ENCODE measurements at places on chromosomes 13 and 19.

DNA sequence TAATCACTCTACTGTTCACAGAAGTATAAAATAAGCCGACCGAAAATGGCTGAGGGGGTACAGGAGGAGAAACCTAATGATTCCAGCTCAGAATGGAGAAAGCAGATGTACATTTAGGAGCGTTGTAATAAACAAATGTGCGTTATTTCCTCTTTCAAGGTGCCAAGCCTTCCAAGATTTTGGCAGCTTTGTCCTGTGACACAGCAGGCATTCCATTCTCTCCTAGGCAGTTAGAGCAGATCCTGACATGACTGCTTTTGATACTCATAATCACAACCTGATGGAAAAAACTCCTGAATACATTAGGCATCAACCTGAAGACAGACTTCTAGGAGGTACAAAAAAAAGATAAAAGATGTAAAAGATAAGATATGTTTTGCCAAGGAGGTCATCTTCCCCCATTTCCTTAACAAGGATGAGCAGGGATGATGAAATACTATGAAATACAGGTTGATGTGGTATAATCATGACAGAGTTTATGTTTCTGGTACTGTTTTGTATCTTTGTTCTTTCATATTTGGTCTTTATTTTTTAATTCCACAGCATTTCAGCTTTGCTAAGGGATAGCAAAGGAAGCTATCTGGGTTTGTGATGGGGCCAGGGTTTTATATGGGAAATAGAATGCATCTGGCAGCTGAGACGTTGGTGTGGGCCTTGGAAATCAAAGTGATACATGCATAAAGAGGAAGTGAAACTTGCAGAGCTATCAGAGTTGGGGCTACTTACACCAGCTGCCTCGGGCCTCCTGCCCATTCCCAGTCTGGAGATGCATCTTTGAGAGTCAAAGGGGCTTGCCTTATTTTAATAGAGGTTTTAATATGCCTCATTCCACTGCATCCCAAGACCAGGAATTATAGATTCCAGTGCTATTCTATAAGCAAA, 222.5 kb downstream of the OXGR1 start:
- no peak for DNase-seq

GRCh38 chr13:73933795-73934194, 200.4 kb downstream of the KLF12 start:
- no peak for DNase-seq

DNA sequence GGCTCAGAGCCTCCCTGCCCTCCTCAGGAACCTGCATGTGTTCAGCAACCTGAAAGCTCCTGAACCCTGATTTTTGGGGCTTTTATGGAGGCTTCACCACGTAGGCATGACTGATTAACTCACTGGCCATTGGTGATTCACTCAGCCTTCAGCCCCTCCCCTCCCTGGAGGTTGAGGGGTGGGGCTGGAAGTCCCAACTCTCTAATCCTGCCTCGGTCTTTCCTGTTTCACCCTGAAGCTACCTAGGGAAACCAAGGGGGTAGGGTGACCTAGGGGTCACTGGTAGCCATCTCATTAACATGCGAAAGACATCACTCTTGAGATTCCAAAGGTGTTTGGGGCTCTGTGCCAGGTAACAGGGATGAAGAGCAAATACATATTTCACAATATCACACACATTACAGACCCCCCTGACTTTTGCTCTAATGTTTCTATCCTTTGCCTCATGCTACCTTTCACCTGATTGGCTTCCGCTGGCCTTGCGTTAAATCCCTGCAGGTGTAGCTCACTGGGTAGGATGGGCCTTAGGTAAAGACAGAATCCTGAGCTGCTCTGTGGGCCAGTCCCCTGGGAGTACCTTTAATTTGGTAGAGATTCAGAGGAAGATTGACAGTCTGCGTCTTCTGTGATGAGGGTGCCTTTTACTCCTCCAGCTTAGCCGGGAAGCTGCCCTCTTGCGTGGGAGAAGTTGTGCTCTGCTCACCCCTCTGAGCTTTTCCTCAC, 260.6 kb downstream of the ATP8A2 start:
- DNase-seq: no peak

DNA sequence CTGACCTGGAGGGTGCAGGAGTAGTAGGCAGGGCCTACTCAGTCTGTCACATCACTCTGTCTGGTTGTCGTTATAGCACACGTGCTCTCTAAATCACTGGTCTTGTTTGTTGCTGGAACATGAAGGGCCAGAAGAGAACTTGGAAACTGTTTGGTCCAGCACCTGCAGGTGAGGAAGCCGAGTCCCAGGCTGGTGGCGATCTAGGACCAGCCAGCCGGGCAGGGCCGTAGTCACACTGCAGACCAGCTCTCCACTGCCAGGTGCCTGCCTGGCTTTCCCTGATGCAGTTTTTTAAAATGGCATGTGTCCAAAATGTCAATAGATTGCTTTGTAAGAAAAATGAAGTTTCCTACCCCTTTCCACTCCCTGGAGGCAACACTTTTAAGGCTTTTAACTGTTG, 53.7 kb downstream of the GGACT start:
- DNase-seq: no peak

- no peak for DNase-seq
These were observed 11.4 kb downstream of the NFIX start for GRCh38 chr19:13006431-13007281.

- DNase-seq: no peak
These were observed 11.6 kb upstream of the CLDN10 start for GRCh38 chr13:95540888-95541287.

DNA sequence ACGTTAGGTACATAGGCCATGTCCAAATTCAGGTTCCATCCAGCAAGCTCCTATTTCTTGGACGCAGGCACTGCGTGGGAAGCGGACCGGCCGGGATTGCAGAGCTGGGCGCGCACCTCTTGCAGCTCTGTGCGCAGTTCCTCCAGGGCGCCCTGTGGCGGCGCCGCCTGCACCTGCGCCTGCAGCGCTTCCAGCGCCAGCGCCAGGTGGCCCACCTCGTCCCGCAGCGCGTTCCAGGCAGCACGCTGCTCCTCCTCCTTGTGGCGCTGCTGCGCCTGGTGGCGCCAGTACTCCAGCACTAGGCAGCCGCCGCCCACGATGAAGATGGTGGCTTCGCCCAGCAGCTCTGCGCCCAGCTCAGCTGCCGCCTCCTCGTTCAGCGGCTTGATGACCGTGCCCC, 31.1 kb downstream of the OPA3 start:
- no peak for DNase-seq

- DNase-seq: no peak
These were observed 236.1 kb downstream of the TEX29 start for GRCh38 chr13:111556496-111556895.

DNA sequence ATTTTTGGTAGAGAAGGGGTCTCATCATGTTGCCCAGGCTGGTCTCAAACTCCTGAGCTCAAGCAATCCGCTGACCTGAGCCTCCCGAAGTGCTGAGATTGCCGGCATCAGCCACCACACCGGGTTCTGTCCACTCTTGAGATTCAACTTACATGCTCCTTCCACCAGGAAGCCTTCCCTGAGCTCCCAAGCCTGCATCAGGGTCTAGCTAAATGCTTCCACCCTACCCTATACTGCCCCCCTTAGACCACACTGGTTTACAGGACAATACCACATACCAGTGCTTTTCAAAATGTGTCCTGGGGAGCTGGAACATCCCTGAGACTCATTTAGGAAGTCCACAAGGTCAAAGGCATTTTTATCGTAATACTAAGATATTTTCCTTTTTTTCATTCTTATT, 15.1 kb upstream of the CACNG8 start:
- no peak for DNase-seq

DNA sequence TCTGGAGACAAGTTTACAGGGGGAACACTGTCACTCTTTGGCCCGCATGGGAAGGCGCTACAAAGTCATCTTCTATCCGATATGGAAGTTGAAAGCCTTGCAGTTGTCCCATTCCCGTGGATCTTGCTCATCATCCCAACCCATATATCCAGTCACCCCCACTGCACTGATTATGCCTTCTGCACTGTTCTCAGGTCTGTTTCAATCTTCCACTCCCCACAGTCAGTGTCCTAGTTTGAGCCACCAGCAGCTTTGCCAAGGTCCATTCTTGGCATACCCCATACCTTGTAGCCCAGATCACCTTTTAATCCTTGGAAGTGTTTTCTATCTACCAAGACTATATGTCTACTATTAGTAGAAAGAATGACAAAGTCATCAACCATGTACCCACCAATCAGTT, 88.1 kb downstream of the MIPEP start:
- no peak for DNase-seq

- DNase-seq: no peak
These were observed 123.3 kb downstream of the RAB20 start for GRCh38 chr13:110438211-110438610.

DNA sequence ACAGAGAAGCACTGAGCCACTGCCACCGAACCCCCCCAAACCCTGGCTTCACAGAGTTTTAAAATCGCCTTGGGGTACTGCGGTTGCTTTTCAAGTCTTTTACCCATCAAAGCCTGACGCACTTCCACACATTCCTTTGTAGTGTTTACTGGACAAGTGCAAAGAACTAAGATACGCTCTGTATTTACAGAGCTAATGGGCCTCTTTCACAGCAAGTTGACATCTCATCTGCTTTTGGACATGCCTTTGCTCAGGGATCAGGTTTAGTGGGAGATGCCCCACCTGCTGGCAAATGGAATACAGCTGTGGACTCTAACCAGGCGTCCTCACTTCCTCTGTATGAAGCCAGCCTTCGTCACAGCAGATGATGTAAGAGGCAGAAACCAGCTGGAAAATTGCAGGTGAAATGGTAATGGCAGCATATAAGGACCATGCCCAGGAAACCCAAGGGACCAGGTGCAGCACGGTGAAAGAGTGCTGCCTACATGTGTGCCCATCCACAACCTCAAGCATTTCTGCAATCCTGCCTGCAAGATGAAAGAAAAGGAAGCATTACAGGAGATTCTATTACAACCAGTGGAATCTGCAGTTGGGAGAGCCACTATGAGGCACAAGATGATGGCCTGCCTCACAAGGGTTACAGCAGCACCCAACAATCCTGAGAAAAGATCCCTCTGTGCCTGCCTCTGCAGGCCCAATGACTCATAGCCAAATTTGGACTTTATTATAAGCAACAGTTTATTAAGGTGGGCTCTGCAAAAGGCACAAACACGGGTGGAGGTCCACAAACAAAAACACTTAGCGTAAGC, 34.7 kb downstream of the BRD4 start:
- no peak for DNase-seq

GRCh38 chr19:3184847-3185460, 776 bp upstream of the NCLN start:
- DNase-seq: peak; percentile 59

- DNase-seq: peak; percentile 22
These were observed 3.5 kb downstream of the C19orf67 start for GRCh38 chr19:14081797-14082674.

GRCh38 chr13:53220038-53220437, 191.4 kb downstream of the OLFM4 start:
- no peak for DNase-seq

DNA sequence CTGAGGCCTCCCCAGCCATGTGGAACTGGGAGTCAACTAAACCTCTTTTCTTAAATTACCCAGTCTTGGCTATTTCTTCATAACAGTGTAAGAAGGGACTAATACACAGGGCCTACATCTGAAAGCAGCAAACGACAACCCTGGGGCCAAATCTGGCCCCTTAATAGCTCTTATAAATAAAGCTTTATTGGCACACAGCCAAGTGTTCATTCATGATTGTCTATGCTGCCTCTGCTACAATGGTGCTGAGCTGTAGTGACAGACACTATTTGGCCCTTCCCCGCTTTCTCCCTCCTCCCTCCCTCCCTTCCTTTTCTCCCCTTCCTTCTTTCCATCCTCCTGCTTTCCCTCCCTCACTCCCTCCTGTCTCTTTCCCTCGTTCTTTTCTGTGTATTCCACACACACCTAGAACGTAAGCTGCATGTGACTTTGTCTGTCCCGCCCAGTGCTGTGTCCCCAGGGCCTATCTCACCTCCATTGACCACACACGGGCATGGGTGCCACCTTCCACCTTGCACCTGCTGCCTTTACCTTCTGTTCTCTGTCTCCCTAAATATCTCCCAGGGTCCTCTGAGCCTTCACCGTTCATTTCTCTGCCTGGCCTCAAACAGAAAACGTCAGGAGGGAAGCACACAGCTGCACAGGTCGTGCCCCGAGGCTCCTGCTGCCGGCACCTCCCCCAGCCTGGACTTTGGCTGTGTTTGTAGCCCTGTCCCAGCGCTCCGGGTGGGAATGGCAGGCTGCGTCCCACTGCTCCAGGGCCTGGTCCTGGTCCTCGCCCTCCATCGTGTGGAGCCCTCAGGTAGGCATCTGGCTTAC, at the start of gene PROZ:
PROZ (plus strand) TSS at position 720 of the 819 bp plus-strand sequence; CDS start at position 733, 13 bp downstream.
- no peak for DNase-seq

GRCh38 chr13:85314686-85315085, 484.5 kb downstream of the SLITRK6 start:
- no peak for DNase-seq

DNA sequence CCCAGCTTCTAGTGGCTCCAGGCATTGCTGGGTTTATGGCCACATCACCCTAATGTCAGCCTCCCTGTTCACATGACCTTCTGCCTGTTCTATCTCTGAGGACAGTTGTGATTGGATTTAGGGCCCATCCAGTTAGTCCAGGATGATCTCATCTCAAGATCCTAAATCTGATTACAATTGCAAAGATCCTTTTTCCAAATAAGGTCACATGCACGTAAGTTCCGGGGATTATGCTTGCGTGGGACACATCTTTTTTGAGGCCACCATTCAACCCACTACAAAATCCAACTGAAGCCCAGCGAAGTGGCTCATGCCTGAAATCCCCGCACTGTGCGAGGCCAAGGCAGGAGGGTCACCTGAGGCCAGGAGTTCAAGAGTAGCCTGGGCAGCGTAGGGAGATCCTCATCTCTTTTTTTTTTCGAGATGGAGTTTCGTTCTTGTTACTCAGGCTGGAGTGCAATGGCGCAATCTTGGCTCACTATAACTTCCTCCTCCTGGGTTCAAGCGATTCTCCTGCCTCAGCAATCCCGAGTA, 12.3 kb downstream of the PLD3 start:
- DNase-seq: no peak

GRCh38 chr13:97372936-97373335, 61.0 kb upstream of the RAP2A start:
- no peak for DNase-seq

DNA sequence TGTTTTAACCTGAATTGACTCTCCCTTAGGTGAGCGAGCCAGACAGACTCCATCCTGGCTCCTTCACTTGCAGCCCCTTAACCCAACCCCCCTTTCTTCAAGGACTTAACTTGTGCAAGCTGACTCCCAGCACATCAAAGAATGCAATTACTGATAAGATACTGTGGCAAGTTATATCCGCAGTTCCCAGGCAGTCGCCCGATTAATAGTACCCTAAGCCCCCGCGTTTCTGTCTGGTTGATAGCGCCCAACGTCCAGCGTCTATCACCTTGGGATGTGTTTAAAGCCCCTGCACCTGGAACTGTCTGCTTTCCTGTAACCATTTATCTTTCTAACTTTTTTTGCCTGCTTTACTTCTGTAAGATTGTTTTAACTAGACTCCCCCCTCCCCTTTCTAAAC, 6.2 kb downstream of the HSD17B14 start:
- no peak for DNase-seq

- DNase-seq: no peak
These were observed 51.3 kb downstream of the ERICH6B start for GRCh38 chr13:45564133-45564776.

- no peak for DNase-seq
These were observed 52.8 kb downstream of the SERP2 start for GRCh38 chr13:44426461-44426860.
